ENCODE measurements at places on chromosomes 11 and 22. TPM values are rescaled to one million over a fixed set of nuclear protein-coding genes. Genes with fewer than 3 reads are reported as not detected.

The PRDM11 gene
- total RNA-seq, result 11.7 TPM

- no peak overlapping the region for H3K27ac ChIP-seq
- no peaks in the 10 kb centered on the region for H3K36me3 ChIP-seq
- H3K4me3 ChIP-seq, result no peak overlapping the region
- DNase-seq, result no peak
These were observed 507.4 kb upstream of the RAG2 start for GRCh38 chr11:37105427-37105826.

DNA sequence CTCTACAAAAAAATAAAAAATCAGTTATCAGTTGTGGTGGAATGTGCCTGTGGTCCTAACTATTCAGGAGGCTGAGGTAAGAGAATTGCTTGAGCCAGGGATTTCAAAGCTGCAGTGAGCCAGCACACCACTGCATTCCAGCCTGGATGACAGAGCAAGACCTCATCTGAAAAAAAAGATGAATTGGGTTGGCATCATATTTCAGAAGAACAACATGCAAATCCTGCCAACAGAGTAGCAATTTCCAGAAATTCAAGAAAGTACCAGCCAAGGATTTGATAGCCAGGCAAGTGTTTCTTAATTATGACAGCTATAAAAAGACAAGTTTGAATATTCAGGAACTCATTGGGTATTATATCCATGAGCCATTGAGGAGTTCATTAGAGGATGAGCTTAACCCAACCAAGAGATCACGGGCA lies 75.2 kb downstream of the USP47 start:
- no peaks in the 10 kb centered on the region for H3K4me1 ChIP-seq
- no peak overlapping the region for H3K4me3 ChIP-seq
- no peaks in the 10 kb centered on the region for H3K27me3 ChIP-seq

The EMID1 gene
- 3.8 TPM for total RNA-seq

- H3K27me3 ChIP-seq, result no peaks in the 10 kb centered on the region
- H3K36me3 ChIP-seq, result no peaks in the 10 kb centered on the region
- no peaks in the 10 kb centered on the region for H3K4me1 ChIP-seq
- DNase-seq, result no peak
- no peak overlapping the region for H3K4me3 ChIP-seq
These were observed 45.2 kb upstream of the TBCEL start for GRCh38 chr11:120978701-120979100.

The MPPED1 gene
- total RNA-seq, result not detected

- peaks cover 2% of the 10 kb centered on the region for H3K36me3 ChIP-seq
- DNase-seq, result no peak
- H3K4me1 ChIP-seq, result no peaks in the 10 kb centered on the region
- H3K4me3 ChIP-seq, result no peak overlapping the region
These were observed 15.9 kb downstream of the DKK3 start for GRCh38 chr11:11992257-11993212.

- no peaks in the 10 kb centered on the region for H3K36me3 ChIP-seq
- H3K27me3 ChIP-seq, result no peaks in the 10 kb centered on the region
- H3K4me3 ChIP-seq, result peak overlapping the region; percentile 56
- no peaks in the 10 kb centered on the region for H3K4me1 ChIP-seq
- H3K27ac ChIP-seq, result no peak overlapping the region
These were observed 57.5 kb downstream of the BTG4 start for GRCh38 chr11:111454561-111455192.

GRCh38 chr11:19744130-19744529 lies 31.5 kb downstream of the NAV2 start:
- no peak overlapping the region for H3K27ac ChIP-seq
- no peak for DNase-seq
- peaks cover 13% of the 10 kb centered on the region for H3K4me1 ChIP-seq
- H3K36me3 ChIP-seq, result no peaks in the 10 kb centered on the region
